ENCODE measurements at places on chromosomes 5 and 9.

GRCh38 chr9:32384002-32384363 lies 460 bp upstream of the ACO1 start:
- DNase-seq: no peak

DNA sequence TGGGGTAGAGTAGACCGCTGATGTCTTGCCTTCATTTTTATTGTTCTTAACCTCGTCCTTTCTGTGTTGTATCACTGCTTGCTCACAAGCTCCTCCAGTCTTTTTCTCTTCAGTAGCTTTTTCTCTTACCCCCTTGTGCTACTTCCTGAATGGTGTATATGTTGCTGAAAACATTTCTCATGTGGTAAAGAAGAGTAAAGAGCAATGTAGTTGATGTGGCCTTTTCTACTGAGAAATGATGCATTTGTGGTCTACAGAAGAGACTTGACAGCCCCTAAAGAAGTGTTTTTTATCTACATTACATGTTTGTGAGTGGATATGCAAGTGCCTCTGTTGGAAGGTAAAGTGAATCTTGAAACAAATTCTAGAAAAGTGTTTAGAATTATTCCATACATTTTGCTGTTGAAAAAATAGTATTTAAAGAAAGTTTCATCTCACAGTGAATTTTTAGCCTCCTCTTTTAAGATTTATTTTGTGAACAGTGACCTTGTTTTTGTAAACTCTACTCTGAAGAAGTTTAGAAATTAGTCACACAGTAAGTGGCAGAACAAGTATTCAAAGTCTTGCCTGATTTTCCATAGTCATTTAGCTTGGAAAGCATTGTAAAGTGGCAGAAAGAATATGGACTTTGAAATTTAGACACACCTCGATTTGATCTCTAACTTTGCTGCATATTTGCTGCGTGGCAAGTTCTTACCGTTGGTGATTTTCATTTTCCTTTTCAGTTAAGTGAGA lies 17.4 kb downstream of the CDC42SE2 start:
- peak; percentile 34 for DNase-seq

DNA sequence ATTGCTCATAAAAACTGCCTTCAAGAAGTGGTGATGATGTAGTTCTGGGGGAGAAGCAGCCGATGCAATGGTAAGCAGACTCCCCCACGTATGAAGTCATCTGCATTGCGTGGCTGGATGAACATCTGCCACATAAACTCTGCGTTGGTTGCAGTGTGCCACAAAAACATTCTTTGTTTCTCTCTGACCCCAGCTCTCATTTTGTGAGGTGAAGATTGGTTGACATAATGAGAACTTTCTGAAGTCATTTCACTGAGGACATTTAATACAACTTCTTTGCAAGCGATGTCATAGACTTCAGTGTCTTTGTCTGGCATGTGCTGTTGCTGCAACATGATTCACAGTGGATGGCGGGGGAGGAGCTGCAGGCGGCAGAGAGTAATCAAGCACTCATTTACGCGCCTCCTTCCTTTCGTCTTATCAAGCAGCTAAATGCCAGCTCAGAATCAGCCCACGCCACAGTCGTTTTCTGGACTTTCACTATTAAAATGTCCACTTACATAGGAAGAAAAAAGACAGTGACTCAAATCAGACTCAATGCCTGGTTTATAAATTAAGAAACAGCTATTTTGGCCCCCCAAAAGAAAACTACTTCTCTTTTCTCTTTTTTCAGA lies 91.5 kb upstream of the NFIL3 start:
- DNase-seq: no peak

DNA sequence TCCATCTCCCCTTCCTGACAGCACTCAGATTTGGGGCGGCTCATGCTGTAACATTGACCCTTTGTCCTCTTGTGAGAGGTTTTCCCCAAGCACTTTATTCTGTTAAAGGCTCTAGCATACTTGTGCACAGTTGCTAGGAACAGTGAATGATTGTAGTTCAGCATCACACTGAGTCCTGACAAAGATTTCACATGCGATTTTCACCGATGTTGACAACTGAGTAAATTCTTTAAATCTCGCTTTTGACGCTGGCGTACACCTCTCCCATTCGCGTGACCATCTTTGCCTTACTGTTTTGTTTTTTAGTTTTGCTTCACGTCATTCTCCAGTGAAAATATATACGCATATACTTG lies 780 bp downstream of the CDC37L1 start:
- DNase-seq: no peak

DNA sequence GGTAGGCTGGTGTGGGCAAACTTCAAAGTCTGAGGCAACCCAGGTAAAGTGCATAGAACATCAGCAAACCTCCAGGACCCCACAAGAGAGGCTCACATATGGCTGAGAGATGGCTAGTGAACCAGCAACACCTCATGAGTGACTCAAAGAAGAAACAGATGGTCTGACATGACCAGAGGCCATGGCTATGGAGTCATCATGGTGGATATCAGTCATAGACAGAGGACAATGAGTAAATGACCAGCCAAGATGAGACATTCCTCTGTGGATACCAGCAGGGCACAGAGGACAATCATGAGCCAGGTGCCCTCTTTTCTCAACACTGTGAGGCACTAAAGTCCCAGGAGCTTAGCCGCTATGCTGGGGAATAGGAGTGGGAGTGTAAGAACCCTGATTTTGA lies 180.8 kb downstream of the RASEF start:
- DNase-seq: no peak

GRCh38 chr9:114899995-114900394 lies 30.4 kb downstream of the TNFSF8 start:
- DNase-seq: no peak

- no peak for DNase-seq
Observed at GRCh38 chr9:437574-438001, 222.9 kb downstream of the DOCK8 start.
